Mesendoderm (in vitro differentiated cells): ENCODE measurements at places on chromosomes 12 and 14.

GRCh38 chr14:52412426-52412825 lies 98.3 kb downstream of the PTGER2 start:
- DNase-seq: no peak

DNA sequence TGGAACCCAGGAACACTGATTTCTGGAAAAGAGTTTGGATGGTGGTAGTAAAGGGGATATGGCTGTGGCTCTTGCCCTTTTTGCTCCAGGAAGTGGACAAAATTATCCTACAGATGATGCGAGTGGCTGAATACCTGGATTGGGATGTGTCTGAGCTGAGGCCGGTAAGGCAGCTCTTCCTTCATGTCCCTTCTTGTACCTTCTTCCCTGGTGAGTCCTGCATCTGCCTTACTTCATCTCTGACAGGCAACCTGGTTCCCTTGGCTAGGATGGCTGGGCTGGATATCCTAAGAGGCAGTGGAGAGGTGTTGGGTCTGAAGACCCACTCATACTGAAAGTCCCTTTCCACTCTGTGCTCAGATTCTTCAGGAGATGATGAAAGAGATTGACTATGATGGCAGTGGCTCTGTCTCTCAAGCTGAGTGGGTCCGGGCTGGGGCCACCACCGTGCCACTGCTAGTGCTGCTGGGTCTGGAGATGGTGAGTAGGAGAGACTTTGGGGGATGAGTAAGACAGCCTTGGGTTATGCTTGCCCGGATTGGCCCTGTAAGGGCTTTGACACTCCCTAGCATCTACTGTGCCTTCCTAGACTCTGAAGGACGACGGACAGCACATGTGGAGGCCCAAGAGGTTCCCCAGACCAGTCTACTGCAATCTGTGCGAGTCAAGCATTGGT lies 8.0 kb downstream of the DGKA start:
- DNase-seq: no peak

GRCh38 chr14:55609681-55610080 lies 29.7 kb downstream of the KTN1 start:
- peak; percentile 41 for DNase-seq

DNA sequence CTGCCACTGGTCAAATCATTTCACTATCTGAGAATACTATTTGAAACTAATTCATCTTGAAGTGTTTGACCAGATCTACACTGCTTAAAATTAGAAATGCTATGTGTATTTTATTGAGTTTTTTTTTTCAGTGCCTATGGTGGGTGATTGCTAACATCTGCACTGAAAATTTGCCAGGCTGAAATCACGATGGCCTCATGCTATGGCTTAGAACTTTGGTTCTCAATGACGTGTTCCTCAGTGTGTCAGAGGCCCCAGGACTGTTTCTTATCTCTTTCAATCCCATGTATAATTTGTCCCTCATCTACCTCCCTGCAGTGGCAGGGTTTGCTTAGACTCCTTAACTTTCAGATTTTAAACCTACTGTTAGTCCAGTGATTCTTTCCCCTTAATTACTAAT lies 36.2 kb upstream of the NKX2-8 start:
- DNase-seq: no peak

DNA sequence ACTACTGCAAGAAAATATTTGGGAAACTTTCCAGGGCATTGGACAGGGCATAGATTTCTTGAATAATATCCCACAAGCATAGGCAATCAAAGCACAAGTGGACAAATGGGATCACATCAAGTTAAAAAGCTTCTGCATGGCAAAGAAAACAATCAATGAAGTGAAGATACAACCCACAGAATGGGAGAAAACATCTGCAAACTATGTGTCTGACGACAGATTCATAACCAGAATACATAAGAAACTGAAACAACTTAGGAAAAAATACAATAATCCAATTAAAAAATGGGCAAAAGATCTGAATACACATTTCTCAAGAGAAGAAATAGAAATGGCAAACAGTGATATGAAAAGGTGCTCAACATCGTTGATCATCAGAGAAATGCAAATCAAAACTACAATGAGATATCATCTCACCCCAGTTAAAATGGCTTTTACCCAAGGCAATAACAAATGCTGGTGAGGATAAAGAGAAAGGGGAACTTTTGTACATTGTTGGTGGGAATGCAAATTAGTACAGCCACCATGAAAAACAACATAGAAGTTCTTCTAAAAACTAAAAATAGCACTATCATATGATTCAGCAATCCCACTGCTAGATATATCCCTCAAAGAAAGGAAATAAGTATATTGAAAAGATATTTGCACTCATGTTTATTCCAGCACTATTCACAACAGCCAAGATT lies 33.8 kb upstream of the ATP2B1 start:
- DNase-seq: no peak

DNA sequence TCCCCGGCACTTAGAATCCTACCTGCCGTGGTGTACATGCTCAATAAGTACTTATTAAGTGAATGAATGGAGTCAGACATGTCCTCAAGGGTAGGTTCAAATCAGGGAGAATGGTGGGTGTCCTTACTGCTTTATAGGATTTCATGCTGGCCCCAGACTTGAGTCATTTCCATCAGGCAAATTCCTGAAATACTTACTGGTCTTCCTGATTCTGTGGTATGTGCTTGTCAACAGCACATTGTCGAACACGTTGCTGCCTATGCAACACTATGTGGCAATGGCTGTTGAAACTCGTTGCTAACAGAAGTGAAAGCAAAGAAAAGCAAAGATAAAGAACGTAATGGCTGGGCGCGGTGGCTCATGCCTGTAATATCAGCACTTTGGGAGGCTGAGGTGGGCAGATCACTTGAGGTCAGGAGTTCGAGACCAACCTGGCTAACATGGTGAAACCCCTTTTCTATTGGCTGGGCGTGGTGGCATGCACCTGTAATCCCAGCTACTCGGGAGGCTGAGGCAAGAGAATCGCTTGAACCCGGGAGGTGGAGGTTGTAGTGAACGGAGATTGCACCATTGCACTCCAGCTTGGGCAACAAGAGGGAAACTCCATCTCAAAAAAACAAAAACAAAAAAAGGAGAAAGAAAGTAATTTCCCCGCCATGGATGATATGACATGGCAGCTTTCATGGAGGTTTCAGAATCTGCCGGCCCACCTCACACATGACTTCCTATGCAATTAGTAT lies 214.9 kb downstream of the ZFP36L1 start:
- DNase-seq: peak; percentile 95

DNA sequence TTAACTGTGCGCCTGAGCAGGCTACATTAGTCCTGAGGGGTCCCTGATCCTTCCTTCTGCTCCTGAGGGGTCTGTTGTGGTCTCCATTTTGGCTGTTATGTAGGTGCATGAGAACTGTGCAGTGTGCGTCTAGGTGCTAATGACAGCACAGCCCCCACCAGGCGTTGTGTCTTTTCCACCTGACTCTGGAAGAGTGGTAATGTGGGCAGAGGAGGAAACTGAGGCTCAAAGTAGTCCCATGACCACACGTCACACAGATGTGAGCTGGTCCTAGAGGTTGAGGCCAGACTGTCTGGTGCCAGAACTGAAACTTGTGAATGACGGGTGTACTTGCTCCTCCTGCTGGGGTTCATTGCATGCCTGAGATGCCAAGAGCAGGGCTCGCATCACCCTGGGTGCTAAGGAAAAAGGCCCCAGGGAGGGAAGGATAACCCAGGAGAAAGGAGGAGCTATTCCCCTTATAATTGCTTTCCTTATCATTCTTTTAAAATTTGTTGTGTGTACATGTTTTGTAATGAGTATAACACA lies 111.8 kb downstream of the SLC25A47 start:
- no peak for DNase-seq

- DNase-seq: no peak
Measured at GRCh38 chr12:106192659-106193393, 54.1 kb upstream of the NUAK1 start.

- no peak for DNase-seq
Measured at GRCh38 chr12:5243014-5243413, 188.9 kb upstream of the NTF3 start.

DNA sequence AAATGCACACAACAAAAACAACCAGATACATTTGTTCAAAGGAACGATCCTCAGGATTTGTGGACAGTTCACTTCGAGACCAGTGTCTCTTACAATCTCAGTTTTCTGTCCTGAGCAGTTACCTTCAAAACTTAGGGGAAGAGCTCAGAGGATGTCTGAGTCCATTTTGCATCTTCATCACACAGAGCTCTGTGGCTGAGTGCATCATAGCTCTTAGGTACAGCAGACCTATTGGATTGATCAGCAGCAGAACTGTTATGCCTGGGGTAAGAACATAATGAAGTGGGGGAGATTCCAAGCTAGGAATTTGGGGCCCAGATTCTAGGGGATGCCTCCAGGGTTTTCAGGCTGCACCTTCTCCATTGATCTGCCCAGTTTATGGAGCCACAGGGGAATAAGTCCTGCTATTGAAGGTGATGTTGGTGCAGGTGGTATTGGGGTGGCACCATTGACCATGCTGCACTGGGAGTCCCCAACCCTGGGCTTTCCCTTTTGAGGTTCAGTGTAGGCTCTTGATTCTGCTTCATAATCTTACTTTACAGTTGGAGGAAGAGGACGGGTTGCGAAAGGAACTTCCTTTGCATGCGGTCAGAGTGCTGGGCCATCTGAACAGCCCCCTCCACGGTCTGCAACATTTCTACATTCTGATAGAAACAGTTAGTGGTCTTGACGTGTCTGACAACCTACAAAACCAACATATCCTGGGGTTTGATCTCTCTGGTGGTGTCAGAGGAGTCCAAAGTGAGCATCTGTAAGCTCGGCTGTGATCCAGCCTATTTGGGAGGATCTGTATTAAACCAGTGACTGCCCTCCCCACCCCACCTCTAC lies 112.8 kb downstream of the CHST11 start:
- no peak for DNase-seq

GRCh38 chr14:51436630-51437029 lies 196.6 kb downstream of the TMX1 start:
- DNase-seq: no peak

GRCh38 chr12:4918950-4919660 lies 9.4 kb downstream of the KCNA1 start:
- DNase-seq: no peak

GRCh38 chr14:94041551-94042346 lies 15.6 kb downstream of the OTUB2 start:
- DNase-seq: no peak

- peak; percentile 93 for DNase-seq
Measured at GRCh38 chr12:111766608-111767361, at the start of gene ALDH2. Gene ALDH2, plus strand, starts transcription at chr12:111766933. Its CDS starts 50 bp downstream, at chr12:111766983.

- DNase-seq: no peak
Measured at GRCh38 chr14:106269029-106269428, 742.6 kb downstream of the TMEM121 start.

GRCh38 chr12:10700581-10700980 lies 22.5 kb downstream of the YBX3 start:
- DNase-seq: no peak

- peak; percentile 36 for DNase-seq
Measured at GRCh38 chr12:114447274-114447716, 41.4 kb upstream of the TBX5 start.

DNA sequence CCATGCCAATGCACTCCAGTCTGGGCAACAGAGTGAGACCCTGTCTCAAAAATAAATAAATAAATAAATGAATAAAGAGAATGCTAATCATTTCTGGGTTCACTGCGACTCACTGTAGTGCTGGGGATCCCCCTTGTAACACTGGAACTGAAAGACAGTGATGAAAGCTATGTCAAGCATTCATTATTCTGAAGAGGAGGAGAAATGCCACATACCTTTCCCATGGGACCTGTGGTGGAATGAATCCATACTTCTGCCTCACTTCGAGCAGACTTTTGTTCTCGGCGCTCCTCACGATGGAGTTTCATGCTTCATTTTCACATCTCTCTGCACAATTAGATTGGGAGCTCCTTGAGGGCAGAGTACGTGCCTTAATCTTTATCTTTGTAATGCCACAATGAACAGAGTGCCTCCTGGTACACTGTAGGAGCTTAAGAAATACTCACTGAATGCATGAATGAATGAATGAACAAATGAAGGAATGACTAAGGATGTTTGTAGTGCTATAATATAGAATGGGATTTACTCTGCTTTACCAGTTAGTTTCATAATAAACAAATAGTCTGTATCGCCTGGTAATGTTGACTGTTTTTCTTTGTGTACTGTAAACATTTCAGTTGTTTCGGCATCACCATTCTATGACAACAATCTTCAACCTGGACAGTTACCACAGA lies 45.8 kb downstream of the DRAM1 start:
- DNase-seq: no peak

DNA sequence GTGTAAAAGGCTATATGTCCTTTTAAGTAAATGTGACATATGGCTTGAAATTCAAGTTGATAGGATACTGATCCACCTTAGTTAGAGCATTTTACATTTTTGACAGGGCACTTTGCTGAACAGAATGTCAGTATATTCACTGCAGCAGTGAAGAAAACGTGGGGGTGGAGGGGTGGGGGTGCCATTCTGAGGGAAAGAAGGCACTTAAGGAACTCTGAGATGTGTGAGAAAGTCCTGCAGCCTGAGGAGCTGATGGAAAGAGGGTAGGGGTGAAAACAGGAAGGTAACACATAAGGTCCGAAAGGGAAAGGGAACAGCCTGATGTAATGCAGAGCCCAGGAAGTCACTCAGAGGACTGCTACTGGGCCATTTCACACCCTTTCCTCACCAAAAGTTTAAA lies 265.5 kb upstream of the GRIP1 start:
- DNase-seq: peak; percentile 80

DNA sequence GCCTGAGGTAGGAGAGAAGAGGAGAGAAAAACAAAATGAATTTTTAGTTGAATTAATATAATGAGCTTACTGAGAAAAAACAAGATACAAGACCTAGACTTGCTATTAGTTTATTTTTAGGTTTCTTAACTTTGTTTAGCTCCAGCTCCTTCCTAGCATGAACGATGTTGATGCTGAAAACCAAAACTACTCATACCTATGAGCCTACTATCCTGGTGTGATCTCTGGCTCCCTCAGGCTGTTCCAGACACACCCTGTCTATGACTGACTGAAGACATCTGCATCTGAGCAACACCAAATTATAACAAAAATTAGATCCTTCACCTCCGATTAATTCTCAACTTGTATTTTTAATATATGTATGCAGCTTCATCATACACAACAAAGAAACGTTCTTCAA lies 190.4 kb downstream of the SLC5A8 start:
- DNase-seq: no peak
